Posterior cingulate gyrus (tissue), 11 donors: ENCODE measurements at places on chromosomes 3 and 15.

GRCh38 chr3:23591374-23591773 is 214.4 kb upstream of the UBE2E1 start:
- DNase-seq = no peak

DNA sequence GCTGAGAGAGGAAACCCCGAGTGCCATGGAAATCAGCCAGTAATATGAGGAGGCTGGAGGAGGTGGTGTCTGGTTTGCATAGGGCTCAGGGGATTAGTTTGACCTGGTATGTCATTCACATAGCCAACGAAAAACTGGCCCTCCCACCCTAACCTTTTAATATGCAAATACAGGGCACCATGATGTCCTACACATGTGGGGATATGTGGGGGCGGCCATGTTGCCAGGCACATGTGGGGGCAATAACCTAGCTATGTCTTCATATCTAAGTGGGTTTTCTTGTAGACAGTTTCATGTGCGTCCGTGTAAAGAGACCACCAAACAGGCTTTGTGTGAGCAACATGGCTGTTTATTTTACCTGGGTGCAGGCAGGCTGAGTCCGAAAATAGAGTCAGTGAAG is 110.1 kb downstream of the MOBP start:
- no peak for DNase-seq

- DNase-seq = no peak
Observed at GRCh38 chr15:44570361-44570760, 33.4 kb downstream of the EIF3J start.

DNA sequence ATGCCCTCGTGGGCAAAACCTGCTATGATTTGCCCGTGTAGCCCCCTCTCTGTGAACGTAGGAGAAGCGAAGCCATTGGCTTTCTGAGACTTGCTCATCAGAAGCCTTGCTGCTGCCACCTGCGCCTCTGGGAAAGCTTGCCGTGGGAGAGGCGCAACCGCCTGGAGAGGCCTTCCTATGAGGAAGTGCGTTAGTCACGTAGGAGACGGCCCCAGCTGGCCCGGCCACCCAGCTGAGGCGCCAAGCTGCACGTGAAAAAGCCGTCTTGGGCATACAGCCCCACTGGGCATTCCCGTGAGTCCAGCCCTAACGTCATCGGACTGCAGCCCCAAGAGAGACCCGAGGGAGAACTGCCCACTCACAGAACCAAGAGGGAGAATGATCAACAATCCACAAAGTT is 49.1 kb upstream of the TJP1 start:
- DNase-seq = peak; percentile 37

GRCh38 chr3:174332391-174332790 is 526.7 kb upstream of the NAALADL2 start:
- DNase-seq = no peak

DNA sequence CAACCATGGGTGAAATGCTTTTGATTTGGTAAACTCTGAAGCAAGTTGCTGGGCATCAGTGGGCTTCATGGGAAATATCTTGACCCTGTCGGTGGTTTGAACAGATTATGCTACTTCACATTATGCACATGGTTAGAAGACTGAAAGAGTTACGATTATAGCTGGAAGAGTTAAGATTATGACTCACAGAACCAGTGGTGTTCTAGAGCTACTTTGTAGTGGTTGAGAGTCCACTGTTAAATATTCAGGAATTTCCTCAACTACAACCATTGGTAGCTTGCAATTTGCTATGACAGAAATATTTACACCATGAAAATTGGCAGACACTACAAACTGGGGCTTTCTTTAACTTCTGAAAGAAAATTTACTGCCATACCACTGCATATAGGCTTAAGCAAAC is 99.3 kb downstream of the GADL1 start:
- no peak for DNase-seq

- no peak for DNase-seq
Observed at GRCh38 chr3:41705893-41706292, 256.0 kb downstream of the ULK4 start.

DNA sequence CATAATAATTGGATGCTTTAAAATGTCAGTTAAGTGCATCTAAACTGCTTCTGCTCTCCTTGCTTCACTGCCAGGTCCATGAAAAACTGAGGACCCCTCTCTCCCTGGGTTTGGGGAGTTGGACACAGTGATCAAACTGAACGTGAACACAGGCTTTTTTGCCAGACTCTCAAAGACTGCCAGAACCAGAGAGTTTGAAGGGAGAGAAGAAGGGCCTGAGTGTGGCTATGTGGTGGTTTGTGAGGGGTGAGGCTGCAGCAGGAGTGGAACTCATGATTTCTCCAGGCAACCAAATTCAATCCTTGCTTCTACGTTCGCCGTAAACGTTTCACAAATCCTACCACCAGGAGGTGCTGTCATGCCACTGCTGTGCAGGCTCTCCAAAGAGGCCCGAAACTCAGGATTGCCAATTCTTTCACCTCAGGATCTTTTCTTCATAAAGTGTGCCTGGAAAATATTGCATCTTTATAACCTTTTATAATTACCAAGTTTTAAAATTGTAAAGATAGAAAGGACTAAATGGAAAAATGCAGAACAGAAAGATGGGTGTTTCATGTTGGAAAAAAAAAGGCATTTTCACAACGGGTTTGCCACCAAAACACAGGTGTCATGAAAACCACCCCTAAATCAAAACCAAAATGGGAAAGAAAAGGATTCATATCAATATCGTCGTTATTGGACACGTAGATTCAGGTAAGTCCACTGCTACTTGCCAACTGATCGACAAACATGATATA is 19.7 kb downstream of the TM4SF4 start:
- DNase-seq = peak; percentile 56

- no peak for DNase-seq
Observed at GRCh38 chr15:55008421-55008820, 188.3 kb downstream of the RSL24D1 start.

- DNase-seq = no peak
Observed at GRCh38 chr15:39242345-39242744, 338.5 kb upstream of the THBS1 start.

GRCh38 chr3:107407355-107407754 is 30.1 kb downstream of the CCDC54 start:
- no peak for DNase-seq

DNA sequence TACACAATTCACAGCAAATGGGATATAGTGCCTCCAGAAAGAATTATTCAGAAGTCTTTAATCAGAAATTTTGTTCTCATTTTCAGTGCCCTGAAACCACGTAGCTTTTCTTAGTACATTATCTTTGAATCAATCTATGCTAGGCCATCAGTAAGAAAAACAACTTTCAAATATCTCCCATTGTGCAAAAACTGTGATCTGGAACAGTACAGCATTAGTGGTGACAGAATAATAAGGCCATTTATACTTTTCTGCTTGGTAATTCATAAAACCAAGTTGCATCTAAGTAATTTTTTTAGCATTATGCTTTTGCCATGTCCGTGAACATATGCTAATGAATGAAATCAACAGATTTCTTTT is 35.4 kb upstream of the ZNF385D start:
- DNase-seq = no peak

- DNase-seq = no peak
Observed at GRCh38 chr3:153069598-153070510, 92.2 kb upstream of the RAP2B start.

DNA sequence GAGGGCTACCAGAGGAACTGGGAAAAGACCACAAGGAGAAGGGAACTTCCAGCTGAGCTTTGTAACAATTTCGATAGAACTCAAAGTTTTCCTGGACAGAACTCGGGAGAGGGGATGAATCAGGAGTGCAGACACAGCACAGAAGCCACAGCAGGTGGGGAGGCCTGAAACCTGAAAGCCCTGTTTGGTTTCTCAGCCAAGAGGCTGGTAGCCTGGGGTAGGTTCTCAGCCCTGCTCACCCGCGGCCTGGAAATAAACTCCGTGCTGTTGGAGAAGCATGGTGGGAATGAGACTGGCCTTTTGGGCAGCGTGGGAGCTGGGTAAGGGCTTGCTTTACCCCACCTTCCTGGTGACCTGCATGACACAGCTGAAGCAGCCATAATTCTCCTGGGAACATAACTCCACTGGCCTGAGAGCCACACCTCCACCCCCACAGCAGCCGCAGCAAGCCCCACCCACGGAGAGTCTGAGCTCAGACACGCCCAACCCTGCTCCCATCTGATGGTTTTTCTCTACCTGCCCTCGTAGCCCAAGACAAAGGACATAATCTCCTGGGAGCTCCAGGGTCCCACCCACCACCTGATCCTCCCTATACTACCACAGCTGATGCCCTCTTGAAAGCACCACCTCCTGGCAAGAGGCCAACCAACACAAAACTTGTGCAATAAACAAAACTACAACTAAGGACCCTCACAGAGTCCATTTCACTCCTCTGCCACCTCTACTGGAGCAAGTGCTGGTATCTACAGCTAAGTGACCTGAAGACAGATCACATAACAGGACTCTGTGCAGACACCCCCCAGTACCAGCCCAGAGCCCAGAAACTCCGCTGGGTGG is 52.5 kb upstream of the CHRM5 start:
- DNase-seq = no peak

DNA sequence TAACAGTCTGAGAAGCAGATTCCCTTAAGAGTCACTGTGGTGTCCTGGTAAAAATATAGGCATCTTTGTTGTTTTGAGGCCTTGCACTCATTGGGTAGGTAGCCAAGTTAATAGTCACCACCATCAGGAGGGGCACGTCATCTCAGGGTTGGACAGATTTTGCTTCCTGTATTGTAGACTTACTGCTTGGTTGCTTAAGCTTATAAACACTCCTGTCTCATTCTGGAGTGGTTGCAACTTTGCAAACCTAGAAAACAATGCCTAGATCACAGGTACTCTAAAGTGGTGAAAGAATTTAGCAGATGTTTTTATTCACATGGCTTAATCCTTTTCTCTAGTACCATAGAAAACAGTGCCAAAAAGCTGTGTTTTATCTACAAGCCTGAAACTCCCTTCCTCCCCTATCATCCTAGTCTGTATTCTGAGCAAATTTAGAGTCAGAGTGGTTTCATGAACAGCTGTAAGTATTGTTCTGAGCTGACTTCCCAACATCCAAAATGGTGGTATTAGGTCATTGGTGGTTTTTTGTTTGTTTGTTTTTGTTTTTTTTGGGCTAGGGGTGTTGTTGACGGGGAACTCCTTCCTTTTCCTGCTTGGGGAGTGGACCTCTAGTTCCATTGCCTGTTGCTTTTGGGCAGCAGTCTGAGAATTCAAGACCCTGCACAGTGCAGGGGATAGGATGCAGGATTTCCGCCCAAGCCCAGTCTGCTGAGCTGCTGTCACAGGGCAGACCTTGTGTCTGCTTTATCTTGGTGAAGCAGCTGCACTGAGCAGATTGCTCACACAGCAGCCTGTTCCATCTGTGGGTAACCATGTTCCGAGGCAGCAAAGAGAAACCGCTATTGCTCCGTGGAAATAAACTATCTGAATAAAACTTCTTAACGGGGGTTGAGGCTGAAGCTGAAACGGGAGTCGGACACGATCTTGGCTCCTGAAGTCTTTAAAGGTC is 202.0 kb downstream of the AKAP13 start:
- no peak for DNase-seq

DNA sequence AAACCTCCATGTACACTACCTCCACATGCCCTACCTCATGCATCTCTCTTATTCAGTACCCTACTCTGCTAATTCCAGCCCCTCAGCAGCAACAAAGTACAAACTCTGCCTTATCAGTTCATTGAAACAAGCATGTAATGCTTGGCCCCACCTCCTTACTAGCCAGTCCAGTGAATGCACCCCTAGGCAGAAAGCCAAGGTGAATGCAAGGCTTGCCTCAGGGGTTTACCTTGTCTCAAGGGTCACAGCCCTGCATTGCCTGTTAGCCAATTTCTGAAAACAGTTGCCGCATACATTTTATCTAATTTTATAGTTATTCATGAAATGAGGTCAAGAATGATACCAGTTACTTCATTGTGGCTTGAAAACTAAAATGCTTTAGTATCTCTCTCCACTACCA is 576.4 kb downstream of the FHIT start:
- no peak for DNase-seq

DNA sequence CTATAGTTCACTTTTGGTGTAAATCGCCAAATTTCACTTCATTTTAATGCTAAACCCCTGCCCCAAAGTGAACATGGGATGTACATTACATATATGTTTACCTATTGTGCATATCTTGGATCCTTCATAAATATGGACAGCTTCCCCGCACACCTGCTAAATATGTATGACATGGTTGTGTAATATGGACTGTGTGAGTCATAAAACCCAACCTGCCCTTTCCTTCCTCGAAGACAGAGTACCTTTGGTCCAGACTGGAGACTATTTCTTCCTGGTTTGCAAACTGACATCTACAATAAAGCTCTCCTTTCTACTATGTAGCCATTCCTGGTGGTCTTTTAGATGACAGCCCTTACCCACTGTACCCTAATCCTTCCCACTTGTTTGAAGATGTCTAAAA is 12.4 kb downstream of the ACTC1 start:
- no peak for DNase-seq

- DNase-seq = no peak
Observed at GRCh38 chr3:186614266-186614596, 1.4 kb downstream of the AHSG start.

DNA sequence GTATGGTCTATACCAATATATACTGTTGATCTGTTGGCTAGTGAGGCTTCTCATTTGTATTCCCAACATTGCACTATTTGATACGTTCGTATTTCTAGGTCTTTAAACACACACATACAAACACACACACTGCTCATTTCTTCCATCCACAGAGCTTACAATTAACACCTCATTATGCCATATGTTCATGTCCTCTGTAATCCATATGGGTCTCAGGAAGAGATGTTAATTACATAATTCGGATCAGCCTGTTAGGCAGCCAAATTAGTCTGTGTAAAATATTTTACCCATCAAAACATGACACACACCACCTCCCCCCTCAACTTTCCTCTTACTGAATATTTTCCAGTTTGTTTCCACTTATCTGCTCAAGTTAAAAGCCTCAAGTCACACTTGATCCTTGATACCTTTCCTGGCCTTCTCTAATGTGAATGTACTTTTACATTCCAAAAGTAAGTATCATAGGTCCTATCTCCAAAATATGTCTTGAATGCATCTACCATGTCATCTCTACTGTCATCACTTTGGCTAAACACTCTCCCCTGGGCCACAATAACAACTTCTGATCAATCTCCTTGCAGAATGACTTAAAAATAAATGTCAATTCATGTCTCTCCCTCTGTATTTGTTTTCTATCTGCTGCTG is 28.2 kb downstream of the EOGT start:
- no peak for DNase-seq

DNA sequence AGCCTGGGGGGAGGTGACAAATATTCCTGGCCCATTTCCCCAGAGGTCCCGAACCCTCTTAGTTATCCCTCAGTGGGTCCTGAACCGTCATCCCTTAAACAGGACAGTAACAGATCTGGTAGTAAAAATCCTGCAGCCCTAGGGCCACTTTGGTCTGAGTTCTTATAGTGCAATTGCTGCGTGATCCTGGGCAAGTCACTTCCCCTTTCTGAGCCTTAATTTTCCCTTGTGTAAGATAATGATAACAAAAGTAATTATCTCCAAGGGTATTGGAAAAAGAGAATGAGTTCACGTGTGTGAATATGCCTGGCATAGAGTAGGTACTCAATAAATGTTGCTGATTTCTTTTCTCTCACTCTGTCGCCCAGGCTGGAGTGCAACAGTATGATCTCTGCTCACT is 2.9 kb upstream of the JAGN1 start:
- DNase-seq = no peak

- DNase-seq = no peak
Observed at GRCh38 chr15:66997212-66997611, 68.2 kb upstream of the SMAD3 start.

- DNase-seq = no peak
Observed at GRCh38 chr15:74108111-74108510, 22.3 kb upstream of the ISLR2 start.
